ENCODE measurements at places on chromosomes 4 and X.

- DNase-seq, result no peak
Measured at GRCh38 chr4:42359711-42360110, 37.6 kb upstream of the SHISA3 start.

- DNase-seq, result no peak
Measured at GRCh38 chr4:55996646-55997045, 47.9 kb downstream of the CEP135 start.

DNA sequence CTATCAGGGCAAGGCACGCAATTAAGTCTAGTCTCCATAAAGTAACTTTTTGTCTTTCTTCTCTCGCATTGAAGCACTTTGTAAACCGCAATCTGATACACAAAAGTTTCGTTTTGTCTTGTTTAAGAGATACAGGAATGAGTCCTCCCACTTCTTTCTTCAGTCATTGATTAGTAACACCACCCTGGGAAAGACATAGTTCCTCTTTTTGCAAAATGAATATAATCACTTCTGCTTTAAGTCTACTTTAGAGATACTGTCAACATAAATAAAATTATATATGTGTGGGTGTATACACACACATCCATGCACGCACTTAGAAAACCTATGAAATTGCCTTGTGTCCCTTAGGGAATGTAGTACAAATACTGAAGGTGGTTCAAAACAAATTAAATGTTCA, 11.7 kb downstream of the COQ2 start:
- DNase-seq, result no peak

GRCh38 chr4:149980941-149981340, 97.3 kb upstream of the DCLK2 start:
- peak; percentile 63 for DNase-seq

GRCh38 chr4:53653484-53654053, 62.3 kb upstream of the LNX1 start:
- DNase-seq, result no peak

- no peak for DNase-seq
Measured at GRCh38 chrX:66149519-66149918, 14.5 kb upstream of the HEPH start.

DNA sequence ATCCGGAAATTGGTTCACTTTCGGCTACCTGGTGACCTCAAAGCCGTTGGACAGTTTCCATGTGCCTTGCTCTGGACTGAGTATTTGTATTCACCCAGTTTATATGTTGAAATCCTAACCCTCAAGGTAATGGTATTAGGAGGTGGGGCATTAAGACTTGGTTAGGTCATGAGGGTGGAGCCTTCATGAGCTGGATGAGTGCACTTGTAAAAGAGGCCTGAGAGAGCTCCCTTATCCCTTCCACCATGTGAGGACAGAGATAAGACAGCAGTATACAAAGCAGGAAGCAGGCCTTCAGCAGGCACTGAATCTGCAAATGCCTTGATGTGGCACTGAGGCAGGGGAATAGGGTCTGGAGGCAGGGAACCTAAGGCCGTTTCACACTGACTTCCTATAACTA, 5.3 kb upstream of the OPHN1 start:
- no peak for DNase-seq

- DNase-seq, result no peak
Measured at GRCh38 chr4:105210916-105211315, 64.2 kb downstream of the TET2 start.

DNA sequence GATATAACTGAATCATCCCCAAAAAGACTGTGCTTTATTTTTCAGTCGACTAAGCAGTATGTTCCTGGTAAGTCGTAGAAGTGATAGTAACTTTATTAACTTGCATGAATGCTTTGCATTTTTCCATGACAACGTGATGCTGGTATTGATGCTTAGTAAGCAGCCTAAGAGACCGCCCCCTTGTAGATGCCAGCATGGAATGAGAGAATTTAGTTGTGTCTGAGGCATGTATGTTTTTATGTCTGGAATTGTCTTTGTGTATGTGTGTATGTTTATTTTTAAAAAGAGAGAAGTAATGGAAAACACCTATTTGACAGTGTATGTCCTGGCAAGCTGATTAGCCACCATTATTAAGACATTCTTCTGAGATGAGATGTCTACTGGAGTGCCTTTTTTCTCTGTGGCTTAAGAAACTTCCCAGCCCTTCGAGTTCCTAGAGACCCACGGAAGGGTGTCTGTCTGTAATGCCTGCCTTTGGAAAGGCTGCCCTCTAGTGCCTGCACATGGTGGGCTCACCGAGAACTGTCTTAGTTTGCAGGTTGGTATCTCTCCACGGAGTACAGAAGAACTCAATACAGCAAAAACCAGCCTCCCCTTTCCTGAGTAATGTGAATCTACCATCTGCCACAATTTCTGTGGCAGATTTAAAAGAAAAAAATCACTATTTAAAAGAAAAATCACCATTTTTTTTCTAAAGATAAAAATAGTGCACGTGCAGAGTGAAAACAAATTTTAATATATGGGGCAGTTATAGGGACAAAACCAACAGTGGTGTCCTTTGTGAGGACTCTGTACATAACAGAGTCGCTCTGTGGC, 85.9 kb downstream of the AASDH start:
- DNase-seq, result peak; percentile 72

GRCh38 chr4:89674876-89675459, 162.0 kb downstream of the SNCA start:
- no peak for DNase-seq

DNA sequence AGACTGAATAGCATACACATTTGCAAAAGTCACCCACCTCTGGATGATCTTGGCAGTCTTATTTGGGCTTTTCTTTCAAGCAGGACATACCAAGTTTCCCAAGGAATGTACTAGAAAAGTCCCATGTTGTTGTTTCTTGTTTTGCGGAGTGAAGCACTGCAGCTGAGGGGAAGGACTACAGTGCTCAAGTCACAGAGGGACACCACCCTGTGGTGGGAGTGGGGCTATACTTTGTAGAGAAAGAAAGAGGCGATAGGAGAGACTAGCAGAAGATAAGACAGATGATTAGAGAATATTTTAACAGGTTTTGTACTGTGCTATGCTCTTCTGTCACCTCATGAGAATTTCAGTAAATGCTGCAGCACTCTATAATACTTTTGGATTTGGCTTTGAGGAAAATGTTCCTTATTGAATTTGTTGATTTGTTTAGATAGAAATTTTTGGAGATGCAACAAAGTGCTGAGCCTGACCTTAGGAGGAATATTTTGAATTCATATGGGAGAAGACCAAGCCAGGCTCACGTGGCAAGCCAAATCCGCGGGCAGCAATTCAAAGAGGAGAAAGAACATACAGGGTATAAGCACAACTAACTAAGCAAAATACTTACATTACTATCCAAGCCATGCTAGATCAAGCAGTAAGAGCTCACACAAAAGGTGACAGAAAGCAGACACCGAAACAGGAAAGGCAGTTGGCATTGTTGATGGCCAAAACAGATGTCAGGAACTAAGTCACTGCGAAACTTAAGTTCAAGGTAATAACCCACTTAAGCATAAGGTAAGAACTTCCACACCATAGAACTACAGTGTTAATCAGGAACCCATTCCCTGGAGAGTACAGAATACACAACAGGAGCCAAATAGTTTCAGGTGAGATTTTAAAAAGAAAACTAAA, 280.3 kb upstream of the INTU start:
- DNase-seq, result no peak

GRCh38 chr4:77473509-77473908, 132.1 kb upstream of the CXCL13 start:
- DNase-seq, result no peak

GRCh38 chr4:168708108-168708507, 211.3 kb downstream of the PALLD start:
- no peak for DNase-seq

DNA sequence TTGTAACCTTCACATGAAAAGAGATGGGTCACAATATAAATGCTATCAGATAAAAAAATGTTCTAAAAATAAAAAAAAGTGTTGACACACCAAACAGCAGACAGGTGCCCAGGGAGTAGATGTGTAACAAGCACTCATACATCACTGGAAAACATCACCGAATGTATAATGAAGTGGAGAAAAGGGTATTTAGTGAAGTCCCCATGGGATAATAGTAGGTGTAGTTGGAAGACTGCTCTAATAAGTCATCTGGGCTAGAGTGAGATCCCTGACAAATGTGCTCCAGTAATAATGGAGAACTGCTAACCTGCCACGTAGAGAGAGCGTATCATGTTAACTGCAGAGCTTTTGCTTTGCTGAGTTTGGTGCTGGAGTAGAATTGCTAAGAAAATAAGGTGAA, 152.0 kb downstream of the GRIA2 start:
- DNase-seq, result no peak

GRCh38 chr4:183422962-183423631, 21.3 kb upstream of the CDKN2AIP start:
- DNase-seq, result no peak

GRCh38 chr4:92170340-92170739, 133.4 kb upstream of the GRID2 start:
- no peak for DNase-seq

Data from activated CD4-positive, alpha-beta T cell treated with anti-CD3 and anti-CD28 coated beads, Interleukin-2, amount 10 ng/mL, durations not matched to agents 7 days and 5 days (primary cell).